Activated naive CD4-positive, alpha-beta T cell treated with anti-CD3 and anti-CD28 coated beads, Interleukin-2, amount 50 U/mL, for 72 hours (primary cell): ENCODE measurements at places on chromosomes 4 and X.

- DNase-seq = no peak
These were observed 168.7 kb upstream of the PPP1R2C start for GRCh38 chrX:42946544-42947194.

DNA sequence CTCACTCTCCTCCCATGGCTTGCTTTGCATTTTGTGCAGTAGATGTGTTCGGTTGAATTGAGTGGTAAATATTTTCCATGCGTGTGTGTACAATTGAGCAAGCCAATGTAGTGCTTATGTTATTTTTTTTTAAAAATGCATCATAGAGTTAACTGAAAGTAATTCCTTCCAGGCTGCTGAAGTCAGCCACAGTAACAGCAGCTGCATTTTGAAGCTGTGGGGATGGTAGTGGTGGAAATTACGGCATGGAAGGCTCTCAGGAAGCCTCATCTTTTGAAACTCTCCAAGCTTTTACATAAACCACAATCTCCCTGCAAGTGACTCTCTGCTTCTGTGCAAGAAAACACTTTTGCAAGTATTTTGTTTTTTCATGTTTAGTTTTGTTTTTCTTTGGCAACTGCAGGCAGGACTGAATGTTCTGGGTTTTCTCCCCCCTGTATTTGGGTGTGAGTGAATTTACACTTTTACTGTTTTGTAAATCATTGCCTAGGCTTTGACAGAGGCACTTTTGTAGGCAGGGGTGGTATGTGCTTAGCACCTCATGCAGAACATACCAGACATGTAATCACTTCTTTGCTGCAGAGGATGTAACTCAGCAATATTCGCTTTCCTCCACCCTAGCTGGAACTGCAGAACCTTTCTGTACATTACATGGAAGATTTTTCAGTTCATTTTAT lies 56.2 kb downstream of the LRRC66 start:
- DNase-seq = no peak

DNA sequence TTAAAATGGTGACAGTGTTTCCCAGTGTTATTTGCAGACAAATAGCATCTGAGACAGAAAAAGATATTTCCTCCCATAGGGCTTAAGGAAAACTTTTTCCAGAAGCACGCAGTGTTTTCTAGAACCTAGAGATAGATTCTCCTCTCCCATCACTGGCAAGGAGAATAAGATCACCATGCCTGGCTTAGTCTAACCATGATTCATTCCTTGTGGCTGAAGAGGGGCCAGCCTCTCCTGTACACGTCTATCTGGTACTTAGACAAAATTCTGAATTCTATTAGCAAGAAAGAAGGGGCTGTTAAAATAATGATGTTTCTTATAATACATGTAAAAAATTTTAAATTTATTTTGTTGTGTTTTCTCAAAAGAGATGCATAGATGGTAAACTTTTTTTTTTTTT lies 296.1 kb upstream of the LDB2 start:
- DNase-seq = no peak

DNA sequence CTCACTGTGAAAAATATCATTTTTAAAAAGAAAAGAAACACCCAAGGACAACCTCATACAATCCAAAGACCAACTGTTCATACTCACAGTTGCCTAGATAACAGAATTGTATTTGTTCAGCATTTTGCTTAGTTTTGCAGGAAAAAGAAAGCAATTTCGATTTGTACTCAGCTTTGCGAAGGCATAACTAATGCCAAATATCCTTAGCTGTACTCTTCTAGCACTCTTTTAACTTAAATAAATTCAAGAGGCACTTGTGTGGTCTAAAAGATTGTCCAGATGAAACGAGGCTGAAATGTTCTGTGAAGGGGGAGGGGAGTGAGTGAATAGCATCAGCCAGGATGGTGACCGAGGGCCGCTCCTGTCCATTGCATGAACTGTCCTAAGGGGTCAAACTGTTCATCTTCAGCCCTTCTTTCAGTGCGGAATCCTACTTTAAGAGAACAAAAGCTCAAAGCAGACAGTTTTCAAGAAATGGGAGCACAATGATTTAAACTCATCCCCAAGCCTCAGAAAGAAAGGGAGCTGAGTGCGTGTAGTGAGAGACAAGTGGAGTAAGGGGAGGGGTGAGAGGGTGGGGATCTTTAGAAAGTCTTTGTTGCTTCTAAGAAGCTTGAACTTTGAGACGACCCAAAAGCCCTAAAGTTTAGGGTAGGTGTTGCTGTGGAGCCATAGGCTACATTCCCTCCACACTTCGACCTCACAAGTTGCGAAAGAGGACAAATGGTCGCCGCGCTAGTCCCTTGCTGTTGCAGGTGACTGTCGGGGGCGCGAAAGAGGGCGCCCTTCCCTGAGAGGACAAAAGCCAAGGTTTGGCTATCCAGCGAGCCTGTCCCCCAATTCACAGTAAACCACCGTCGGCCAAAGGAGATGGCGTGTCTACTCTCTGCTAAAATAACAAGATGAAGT lies 4.0 kb upstream of the NEUROG2 start:
- no peak for DNase-seq

- DNase-seq = no peak
These were observed 6.6 kb downstream of the CCDC110 start for GRCh38 chr4:185464887-185465286.

- no peak for DNase-seq
These were observed 111.7 kb downstream of the TENM3 start for GRCh38 chr4:182354867-182355266.

DNA sequence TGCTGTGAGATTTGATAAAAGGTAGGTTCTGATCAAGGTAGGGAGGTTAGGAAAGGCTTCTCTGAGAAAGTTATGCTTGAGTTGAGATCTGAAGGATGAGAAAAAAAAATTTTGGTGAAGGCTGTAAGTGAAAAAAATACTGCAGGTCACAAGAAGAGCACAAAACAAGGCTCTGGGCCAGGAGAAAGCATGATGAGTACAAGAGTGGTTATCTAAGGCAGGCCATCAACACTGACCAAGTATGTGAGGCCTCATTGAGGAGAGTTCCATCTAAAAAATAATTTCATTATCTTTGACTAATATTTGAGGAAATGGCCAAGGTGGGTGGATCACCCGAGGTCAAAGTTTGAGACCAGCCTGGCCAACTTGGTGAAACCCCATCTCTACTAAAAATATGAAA lies 71.6 kb upstream of the SLC4A4 start:
- no peak for DNase-seq

DNA sequence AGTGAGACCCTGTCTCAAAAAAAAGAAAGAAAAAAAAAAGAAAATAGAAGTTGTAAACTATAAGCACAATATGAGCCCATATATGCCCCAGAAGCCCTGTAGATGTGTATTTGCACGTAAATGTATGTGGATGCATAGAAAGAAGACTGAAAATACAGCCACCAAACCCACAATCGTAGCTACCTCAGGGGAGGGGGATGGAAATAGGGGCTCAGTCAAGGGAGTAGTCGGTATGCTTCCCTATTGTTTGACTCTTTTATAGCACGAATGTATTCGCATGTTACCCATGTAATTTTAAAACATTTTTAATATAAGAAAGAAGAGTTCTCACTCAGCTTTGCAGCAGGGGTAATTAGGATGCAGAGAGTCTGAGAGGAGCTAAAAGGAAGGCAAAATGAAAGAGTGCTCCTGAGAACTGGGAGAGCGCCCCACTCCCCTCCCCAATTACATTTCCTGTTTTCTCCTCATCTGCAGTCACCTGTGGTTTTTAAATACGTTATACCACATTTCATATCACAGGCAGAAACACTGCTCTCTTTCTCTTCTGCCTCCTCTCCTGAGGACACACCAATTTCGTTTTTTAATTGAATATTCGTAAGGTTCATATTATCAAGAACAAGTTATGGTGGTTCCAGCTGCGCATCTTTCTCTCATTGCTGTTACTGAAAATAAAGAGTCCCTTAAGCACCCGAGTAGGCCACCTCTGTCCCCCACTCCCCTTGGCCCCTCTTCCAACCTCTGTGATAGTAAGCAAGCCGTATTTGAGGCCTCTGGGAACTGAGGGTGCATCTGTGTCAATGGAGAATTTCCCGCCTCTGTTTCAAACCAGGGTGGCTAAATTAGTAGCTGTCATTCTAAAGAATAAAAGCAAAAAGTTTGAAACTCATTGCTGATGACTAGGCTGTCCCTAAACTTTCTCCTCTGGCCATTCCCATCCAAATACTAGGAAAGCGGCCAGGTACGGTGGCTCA lies 10.7 kb downstream of the SEPTIN6 start:
- DNase-seq = no peak

DNA sequence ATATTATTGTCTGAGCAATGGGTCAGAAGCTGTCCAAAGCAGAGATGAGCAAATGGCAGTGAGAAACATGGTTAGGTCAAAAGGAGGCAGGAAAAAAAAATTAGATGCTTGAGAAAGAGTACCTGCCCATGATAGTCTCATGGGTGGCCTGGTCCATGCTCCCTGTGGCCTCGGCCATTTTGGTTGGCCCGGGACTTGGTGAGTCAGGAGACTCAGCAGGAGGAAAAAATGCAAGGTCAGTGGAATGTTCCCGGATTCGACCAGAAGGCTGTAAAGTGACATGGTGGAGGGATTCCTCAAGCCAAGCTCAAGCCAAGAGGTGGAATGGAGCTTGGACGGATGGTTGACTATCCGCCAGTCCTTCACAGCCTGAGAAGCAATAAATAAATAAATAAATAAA lies 236.7 kb downstream of the ASMT start:
- DNase-seq = no peak

- no peak for DNase-seq
These were observed 24.2 kb upstream of the PGRMC2 start for GRCh38 chr4:128311659-128312403.

- DNase-seq = no peak
These were observed 92.7 kb downstream of the STK32B start for GRCh38 chr4:5143940-5144339.

DNA sequence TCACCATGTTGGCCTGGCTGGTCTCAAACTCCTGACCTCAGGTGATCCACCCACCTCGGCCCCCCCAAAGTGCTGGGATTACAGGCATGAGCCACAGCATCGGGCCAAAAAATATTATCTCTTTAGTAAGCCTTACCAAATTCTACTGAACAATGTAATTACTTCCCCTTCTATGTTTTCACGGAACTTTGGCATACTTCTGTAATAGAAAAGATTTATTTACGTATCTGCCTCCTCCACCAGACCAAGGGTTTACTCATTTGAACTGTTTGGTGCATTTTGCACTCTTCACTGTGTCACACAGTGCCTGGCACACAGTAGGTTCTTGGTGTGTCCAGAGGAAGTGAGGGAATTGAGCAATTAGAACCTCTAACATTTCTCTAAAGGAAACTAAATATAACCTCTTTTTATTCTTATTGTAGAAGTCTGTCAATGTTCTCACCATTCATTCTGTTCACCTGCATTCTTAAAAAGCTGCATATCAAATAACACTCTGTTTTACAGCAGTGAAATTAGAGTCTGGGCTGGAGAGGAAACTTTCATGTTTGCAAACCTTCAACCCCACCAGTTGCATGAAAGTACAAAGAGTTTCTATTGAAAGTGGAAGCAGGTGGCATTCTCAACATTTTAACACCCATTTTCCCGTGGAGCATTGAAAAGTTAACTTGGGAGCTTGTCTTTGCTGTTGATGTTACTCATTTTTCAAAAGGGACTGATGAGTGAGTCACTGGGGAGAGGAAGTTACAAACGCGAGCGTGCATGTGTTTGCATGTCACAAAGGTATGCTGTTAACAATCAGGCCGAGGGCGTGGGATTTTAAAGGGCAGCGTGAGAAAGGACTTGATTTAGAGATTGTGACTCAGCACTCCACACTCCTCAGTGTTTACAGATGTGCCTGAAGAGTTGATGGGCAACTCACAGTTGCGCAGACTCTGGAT lies 314.1 kb downstream of the STK32B start:
- no peak for DNase-seq

- no peak for DNase-seq
These were observed 31.9 kb downstream of the SLC16A2 start for GRCh38 chrX:74453178-74453577.

- no peak for DNase-seq
These were observed 33.9 kb downstream of the MTM1 start for GRCh38 chrX:150602296-150602695.

- DNase-seq = no peak
These were observed 14.9 kb upstream of the PDZD4 start for GRCh38 chrX:153845195-153845594.

GRCh38 chr4:48976041-48976440 lies 10.0 kb upstream of the CWH43 start:
- no peak for DNase-seq

GRCh38 chrX:44778254-44778653 lies 65.6 kb upstream of the DUSP21 start:
- no peak for DNase-seq

- no peak for DNase-seq
These were observed at the start of gene RIBC1 for GRCh38 chrX:53422861-53423306. RIBC1 (plus strand) TSS chrX:53422873; CDS start chrX:53426277, 3,404 bp downstream.

DNA sequence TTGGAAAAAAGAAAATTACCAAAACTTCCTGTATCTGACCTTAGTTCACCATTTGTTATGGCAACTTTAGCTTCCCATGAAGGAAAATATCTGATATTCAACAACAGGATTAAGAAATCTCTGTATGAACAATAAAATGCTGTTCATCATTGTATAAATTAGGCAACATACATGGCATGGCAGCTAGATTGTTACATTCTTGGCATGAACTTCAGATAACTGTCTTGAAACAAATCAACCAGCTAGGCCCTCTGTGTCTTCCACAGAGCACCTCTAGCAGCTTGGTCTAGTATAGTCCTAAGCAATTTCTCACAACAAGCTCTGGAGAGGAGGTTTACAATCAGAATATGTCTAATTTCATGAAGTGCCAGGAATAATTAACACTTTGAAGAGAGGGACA lies 105.4 kb upstream of the PCDH7 start:
- no peak for DNase-seq

- DNase-seq = no peak
These were observed 65.8 kb upstream of the HELT start for GRCh38 chr4:184952522-184952921.

GRCh38 chr4:158825433-158826036 lies 56.7 kb downstream of the FNIP2 start:
- no peak for DNase-seq
